ENCODE measurements at places on chromosomes 12 and 14.

DNA sequence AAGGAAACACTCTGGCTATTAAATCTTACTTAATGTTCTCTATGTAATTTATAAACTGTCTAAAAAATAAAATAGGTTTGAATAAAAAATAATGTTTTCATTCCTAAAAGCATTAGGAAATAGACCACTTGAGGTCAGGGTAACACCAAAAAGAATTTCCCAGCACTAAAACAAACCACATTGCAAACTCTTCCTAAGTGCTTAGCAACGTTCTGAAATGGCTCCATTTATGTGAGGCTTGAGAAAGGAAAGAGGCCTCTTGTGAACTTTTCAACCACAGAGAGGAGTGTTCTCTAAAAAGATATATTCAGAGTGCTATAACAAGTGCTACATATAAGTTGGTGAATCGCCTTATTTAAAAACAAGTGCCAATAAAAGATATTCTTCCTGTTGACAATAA is 42.7 kb downstream of the ALX1 start:
- no peak for DNase-seq

GRCh38 chr12:109932878-109933503 is 32.9 kb downstream of the TCHP start:
- DNase-seq, result no peak

DNA sequence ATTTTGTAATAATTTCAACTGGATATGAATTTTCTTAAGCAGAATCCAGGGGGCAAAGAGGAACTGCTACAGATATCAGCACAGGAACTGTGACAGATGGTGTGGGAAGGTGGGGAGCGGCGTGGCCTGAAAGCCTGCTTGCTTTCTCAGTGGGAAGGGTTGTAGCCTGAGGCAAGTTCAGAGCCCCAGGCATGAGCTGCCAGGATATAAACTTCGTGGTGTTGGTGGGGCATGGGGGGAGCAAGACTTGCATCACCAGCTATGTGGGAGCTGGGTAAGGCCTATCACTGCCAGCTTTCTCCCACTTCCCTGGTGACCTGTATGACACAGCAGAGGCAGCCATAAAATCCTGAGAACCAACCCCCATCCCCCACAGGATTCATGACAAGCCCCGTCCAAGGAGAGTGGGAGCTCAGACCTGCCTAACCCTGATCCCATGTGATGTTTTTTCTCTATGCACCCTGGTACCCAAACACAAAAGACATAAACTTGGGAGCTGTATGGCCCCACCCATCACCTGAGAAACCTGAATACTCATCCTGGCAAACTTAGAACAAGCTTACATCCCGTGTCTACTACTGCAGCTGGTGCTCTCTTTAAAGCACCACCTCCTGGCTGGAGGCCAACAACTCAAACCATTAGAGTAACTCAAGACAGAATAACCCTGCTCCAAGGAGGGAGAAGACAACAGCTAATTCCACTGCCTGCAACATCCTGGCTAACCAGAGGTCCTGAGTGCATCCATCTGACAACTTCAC is 16.5 kb downstream of the CLEC1A start:
- DNase-seq, result no peak

DNA sequence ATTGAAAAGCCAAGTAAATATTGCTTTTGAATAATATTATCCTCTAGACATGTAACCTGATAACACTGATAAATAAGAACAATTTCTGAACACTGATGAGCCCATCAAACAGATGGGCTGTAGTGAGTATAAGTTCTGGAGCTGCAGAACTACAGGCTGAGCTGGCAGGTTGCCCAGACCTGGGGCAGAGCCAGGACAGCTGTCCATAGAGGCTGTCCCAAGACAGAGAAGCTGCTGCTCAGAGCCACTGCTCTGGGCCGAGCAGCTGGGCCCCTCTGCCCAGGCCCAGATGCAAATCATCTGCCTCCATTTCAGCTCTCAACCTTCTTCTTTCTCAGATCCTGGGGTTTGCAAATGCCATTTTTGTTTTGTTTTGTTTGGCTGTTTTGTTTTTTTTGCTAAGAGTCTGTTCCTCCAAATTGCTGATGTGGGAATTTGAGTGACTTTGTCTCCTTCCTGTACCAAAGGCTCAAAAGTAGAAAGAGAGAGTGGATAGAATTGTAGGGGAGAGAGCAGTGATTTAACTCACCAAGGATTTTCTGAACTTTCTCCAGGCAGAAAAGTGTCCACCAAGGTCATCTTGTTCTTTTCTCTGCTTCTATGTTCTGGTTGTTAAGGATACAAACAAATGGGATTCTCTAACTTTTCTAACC is 4.0 kb upstream of the TESPA1 start:
- peak; percentile 55 for DNase-seq

DNA sequence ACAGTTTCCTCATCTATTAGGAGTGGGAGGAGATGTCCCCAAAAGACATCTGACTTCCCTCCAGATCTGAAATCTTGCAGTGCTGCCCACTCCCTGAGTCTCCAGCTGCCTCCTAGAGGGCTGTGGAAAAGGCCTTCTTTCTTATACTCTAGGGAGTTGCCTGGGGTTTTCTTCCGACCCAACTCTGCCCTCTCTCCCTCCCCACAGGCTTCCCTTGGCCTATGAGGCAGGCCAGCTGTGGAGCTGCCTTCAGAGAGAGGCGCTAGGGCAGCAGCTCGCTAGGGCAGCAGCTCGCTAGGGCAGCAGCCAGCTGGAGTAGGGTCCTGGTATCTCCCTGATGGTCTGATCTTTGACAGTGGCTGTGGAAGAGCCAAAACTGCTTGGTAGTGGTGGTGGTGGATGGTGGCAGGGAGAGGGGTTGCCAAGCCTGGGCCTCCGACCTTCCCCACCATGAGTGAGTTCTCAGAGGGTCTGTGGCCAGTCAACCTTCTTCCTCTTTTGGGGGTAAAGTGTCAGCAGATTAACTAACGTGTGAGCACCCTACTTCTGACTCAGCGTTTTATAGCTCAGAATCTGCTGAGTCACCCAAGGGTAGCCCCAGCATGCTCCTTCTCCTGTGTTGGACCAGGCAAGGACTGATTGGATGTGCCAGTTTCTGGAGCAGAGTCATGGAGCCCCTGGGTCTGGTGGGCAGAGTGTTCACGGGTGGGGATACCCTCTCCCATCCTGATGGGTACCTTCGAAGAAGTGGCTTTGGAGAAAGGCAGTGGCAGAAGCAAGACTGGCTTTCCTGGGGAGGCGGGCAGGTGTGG is 2.3 kb downstream of the SLC48A1 start:
- DNase-seq, result no peak

DNA sequence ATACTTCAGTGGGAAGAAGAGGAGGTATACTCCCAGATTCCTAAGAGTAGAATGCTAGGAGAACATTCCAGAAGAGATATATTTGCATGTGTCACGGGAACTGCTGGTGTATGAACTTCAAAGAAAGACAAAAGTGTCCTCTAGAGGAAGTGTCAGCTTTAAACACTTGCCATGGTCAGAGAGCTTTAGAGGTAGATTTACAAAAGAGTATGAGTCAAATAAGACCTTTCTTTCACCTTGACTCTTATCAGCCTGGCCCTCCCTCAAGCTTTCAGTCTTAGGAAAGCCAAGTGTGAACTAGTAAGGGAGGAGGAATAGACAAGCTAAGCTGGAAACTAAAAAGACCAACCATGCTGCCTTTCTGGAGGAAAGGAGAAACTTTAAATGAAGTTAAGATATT is 34.7 kb downstream of the COX8C start:
- DNase-seq, result no peak

- no peak for DNase-seq
These were observed 347.2 kb downstream of the CCDC91 start for GRCh38 chr12:28537474-28537873.

DNA sequence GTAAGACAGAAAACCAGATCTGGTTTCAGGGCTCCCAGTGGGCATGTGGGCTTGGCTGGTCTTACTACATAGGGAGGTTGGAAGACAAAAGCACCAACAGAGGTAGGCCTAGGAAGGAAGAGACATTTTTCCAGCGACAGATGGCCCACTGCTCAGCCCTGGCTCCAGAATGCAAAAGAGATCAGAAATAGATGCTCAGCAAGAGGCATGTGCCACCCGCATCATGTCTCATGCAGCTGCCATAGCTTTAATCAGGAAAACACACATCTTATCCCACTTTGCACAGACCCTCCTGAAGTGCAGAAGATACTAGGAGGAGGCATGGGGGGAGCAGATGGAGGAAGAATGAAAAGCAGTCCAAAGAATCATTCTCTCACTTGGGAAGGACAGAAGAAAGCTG is 25.3 kb downstream of the VASH1 start:
- DNase-seq, result no peak

GRCh38 chr12:46677749-46678148 is 148.0 kb downstream of the SLC38A4 start:
- peak; percentile 25 for DNase-seq

DNA sequence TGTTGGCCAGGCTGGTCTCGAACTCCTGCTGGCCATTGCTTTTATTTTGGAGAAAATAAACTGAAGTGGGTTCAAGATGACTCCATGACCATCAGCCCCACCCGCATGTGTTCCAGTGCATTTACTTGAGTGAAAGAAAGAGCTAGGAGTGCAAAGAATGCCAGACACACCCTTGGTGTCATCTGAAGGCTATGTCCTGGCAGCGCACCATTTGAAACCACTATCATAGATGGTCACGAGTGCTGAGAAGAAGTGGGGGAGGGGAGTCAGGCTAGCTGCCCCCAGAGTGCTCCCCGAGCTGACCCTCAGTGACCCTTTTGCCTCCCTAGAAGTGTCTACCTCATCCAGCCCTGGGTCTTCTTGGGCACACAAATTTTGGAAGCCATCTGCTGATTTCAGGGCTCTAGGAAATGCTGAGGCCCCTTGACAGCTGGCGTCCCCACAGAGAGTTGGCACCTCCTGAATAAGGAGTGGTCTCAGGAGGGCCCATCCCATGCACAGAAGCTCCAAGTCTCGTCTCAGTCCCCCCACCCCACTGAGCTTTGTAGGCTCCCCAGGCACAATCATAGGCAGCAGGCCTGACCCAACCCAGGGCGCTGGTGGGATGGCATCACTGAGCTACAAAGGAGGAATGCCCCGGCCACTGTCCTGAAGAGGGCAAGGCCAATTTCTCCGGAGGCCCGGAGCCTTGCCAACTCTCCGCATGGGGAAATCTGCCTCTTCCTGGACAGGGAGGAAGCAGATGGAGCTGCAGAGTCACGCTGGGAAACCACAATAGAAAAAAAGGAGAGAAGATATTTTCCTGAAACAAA is 28.0 kb downstream of the PXN start:
- no peak for DNase-seq

DNA sequence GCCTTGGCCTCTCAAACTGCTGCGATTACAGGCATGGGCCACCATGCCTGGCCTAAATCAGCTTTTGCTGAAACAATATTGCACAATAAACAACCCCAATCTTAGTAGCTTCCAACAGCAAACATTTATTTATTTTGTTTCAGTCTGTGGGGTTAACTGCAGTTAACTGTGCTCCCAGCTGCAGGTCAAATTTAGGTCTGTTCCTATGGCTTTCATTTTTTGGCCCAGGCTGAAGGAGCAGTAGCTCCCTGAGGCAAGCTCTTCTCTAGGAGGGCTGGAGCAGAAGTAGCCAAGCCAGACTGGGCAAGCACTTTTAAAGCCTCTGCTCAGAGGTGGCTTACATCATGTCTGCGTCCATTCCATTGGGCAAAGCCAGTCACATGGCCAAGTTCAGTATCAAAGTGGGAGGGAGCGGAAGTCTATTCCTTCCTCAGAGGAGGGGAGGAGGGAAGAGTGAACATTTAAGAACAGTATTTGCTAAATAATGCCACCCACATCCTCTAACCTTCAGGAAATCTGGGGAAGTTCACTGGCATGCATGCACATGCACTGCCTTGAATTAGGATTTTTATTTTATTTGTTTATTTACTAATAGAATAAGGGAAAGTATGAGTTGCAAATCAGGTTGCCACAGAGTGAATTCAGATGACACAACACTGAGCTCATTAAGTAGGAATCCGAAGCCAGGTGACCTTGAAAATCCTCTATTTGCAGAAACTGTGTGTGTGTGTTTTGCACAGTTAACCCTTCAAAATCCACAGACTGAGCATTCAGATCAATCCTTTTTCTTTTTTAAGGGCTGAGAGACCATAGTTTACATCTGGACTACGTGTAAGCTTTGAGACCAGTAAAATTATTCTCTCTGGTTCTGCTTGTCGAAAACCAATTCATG is 122.0 kb upstream of the SEL1L start:
- DNase-seq, result no peak

DNA sequence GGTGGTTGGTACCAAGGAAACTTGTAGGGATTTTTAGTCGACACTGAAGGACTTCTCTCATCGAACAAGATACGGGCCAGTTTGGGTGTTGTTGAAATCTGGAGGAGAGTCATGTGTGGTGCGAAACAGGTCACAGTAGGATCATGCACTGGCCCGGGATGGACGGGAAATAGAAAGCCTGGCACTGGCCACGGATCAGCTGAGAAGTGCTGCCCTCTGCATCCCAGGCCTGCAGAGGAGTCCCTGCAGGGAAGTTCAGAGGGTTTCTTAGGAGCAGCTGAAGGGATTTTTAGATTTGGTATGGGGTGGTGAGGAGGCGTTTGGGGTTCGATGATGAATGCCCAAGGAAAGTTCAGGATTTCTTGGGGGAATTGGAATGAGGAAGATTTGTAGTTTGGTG is 63.1 kb downstream of the TSPAN9 start:
- DNase-seq, result no peak

DNA sequence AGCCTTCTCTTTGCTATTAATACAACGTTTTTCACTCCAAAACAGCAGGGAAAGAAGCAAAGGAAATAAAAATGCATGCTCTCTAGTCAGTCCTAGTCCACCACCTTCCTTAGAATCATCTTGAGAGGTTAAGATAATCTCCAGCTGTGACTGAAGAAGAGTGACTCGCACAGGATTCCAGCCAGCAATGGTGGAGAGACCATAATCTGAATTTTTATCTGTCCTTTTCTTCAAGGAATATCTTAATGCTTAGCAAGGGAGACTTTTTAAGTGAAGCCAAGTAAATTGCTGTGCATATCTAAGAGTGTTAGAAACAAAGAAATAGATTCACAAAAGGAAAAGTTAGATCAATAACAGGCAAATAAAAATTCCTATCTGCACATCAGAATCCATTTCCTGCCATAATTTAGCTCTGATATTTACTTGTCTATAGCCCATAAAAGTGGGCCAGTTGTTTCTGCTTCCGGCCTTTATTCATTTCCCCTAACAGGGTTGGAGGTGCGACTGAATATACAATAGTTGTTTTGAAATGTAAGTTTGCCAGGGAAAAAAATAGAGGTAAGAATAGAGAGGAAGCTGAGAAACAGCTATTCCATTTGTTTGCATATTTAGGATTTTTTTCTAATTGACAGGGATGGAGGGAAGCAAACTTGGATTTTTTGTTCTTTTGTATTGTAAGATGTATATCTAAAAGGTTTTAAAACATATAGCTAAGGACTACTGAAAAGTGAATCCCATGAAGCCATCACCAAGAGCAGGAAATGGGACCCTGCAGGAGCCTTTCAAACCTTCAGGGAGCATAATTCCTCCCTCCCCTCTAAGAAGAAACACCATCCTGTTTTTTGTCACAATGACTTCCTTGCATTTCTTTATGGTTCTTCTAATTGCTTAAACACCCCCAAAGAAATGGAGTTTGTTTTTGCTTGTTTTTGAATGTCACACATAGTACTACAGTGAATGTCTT is 154.0 kb downstream of the ITPR2 start:
- no peak for DNase-seq

- DNase-seq, result peak; percentile 29
These were observed 24.9 kb upstream of the C12orf76 start for GRCh38 chr12:110073049-110073831.

Measured in NCI-H774 (cell line).